Activated CD4-positive, alpha-beta T cell treated with anti-CD3 and anti-CD28 coated beads, Interleukin-2, amount 50 U/mL, for 24 hours (primary cell): ENCODE measurements at places on chromosomes 16 and 17.

DNA sequence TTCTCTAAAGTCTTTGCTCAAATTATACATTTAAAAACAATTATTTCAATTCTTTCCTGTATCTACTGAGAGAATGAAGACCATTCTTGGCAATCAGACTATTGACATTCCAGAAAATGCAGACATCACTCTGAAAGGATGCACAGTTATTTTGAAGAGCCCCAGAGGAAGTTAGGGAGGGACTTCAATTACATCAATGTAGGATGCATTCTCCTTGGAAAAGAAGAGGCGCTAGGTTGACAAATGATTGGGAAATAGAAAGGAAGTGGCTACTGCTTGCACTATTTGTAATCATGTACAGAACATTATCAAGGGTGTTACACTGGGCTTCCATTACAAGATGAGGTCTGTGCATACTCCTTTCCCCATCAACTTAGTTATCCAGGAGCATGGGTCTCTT, 74.3 kb downstream of the SSH2 start:
- DNase-seq = no peak

DNA sequence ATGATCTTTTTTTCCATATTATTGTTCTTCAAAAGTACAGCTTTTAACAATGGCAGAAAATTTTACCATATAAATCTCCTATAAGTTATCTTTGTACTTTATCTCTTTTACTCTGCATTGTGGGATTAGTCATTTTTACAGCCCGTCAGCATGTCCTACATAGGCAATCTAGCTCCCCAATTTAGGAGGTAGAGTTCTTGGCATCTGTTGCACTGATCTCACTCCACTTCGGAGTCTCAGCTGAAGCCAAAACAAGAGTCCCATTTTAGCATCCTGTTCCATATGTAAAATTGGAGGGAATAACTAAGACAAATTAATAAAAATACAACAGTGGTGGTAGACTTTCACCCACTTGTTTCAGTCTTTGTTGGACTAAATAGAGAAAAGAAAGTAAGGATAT, 31.1 kb upstream of the PRSS54 start:
- no peak for DNase-seq

GRCh38 chr16:239948-240277, 5.3 kb downstream of the FAM234A start:
- DNase-seq = no peak

DNA sequence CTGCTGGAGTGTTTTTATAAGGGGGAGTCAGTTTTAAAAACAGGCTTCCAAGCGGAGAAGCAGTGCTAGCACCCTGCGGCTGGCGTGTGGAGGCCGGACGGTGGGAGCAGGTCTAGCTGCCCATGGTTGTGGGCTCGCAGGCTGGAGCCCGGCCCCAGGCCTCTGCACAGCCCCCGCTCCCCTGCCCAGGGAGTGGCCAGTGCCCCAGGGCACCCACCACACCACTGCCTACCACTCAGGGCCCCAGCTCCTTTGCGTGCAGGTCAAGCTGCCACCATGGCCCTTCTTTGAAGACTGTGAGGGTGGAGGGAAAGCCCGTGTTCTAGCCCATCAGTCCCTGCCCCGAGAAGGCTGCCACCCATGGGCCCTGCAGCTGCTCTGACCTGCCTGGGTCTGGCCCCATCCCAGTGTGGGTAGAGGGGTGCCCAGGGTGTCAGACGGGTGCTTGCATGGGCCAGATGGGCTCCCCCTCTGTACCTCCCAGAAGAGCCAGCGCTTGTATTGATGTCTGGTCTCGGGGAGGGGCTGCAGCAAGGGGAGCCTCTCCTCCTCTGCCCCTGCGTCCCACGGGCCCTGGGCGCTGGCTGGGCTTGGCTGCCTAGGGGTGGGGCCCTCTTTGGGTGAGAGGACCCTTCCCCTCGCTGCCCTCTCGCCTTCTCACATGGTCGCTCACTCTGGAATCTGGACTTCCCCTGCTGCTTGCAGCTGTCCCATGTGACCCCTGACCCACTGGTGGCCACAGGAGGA, 1.5 kb upstream of the NUDT16L1 start:
- DNase-seq = no peak

DNA sequence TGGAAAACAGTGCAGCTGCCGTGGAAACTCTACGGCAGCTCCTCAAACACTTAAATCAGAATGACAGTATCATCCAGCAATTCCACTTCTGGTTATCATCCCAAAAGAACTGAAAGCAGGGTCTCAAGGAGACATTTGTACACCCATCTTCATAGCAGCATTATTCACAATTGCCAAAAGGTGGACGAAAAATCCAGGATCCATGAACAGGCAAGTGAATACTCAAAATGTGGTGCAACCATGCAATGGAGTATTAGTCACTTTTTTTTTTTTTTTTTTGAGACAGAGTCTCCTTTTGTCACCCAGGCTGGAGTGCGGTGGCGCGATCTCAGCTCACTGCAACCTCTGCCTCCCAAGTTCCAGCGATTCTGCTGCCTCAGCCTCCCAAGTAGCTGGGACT, 10.6 kb upstream of the AATK start:
- no peak for DNase-seq

GRCh38 chr16:56422896-56423441, 2.4 kb downstream of the AMFR start:
- no peak for DNase-seq

DNA sequence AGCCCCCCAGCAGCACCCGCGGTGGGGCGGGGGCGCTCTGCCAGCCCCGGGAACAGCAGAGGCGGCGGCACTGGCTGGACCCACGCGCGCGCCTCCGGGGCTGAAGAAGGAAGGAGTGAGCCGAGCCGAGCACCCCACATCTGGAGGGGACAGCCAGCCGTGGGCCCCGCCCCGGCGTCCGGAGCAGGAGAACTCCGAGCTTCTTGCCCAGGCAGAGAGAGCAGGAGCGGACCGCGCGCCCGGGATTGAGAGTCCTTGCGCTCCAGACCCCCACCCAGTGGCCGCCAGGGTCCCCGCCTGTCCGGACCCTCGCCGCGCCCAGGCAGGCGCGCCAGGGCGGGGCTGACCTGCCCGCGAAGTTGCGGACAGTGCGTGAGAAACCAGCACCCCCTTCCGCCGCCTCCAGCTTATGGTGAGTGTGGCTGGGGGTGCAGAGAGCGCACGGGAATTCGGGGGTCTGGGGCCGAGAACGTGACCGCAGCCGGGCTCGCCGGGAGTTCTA, 921.9 kb upstream of the EEF2KMT start:
- no peak for DNase-seq

DNA sequence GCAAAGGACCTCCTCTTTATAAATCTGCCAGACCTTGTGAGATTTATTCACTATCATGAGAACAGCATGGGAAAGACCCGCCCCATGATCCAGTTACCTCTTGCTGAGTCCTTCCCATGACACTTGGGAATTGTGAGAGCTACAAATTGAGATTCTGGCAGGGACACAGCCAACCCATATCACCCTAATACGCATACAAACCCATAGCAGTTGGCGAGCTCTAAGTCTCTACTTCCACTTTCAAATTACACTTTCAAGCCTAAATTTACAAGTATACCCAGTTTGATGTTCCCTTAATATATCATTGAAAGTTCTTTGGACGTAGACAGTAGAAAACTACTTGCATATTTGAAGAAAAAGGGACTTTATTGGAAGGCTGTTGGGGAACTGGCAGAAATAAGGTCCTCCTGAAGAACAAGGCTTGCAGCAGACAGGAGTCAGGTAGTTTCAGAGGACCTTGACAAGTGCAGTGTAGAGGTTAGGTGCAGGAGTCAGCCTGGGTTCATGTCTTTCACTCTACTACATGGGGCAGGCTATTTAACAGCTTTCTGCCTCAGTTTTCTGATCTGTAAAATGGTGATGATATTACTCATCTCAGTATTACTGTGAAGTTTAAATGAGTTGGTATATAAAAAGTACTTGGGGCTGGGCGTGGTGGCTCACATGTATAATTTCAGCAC, 107.9 kb upstream of the EEF2KMT start:
- no peak for DNase-seq

- DNase-seq = no peak
Observed at GRCh38 chr16:65634291-65634690, 512.4 kb upstream of the CDH11 start.

DNA sequence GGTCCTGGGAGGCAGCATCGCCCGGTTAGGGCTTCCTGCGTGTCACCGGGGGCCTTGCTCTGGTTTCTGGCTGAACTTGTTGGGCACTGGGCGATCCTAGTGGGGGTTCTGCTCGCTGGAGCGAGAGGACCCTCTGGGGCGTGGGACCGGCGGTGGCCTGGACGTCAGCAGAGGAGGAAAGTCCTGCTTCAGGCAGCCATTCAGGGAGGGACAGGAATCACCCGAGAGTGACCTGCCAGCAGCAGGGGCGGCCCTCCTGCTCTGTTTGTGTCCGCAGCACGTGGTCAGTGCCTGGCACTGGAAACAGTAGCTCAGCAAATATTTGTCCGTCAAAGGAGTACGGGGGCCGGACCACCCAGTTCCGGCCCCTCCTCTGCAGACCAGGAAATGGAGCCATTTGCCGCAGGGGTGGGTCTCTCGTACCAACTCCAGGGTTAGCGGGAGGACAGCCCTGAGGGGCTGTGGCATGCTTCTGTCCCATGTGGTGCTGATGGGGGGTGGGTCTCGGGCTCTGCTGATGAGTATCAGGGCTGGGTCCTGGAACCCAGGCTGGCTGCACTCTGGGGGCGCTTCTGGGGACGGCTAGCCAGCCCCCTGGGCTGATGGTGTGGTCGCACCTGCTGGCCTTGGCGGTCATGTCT, 48.3 kb downstream of the BAIAP2 start:
- no peak for DNase-seq

GRCh38 chr16:75181630-75182029, 25.3 kb downstream of the CTRB2 start:
- no peak for DNase-seq

- DNase-seq = no peak
Observed at GRCh38 chr17:16383216-16383615, 2.3 kb downstream of the UBB start.

GRCh38 chr17:7651097-7651664, 455 bp downstream of the ATP1B2 start:
- no peak for DNase-seq
